ENCODE measurements at places on chromosomes 11 and 22.

DNA sequence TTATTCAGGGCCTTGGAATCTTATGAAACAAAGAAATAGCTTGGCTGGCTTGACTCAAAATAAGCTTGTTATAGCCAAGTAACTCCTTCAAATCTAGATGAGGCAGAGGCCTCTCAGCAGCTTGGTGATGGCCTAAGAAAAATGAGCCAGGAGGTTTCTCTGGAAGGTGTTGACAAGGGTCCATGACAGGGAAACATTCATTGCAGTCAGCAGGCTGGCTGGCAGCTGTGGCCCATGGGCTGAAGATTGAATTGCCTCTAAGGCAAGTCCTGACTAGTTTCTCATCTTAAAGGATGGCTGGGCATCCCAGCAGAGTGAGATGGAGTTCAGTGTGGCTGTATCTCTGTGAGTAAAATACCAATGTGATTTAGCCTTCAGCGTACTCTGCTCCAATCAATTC, 441.0 kb downstream of the NELL1 start:
- no peak for DNase-seq

DNA sequence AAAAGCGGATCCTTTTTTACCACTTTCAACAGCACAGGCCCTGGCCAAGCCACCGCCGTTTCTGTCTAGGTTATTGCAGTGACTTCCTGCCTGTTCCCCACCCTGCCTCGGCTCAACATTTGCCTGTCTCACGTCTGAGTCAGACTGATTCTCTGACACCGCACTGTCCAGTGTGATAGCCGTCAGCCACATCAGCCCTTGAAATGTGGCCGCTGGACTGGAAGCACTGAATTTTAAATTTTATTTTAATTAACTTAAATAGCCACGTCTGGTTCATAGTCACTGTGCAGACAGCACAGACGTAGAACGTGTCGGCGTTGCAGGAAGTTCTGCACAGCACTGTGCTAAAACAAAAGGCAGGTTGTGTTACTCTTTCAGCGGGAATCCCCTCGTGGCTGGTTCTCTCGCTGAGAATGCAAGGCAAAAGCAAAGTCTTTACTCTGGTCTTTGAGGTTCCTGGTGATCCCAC, 56.3 kb upstream of the ADSL start:
- no peak for DNase-seq

- no peak for DNase-seq
These were observed 17.0 kb upstream of the FXYD2 start for GRCh38 chr11:117841551-117842031.

GRCh38 chr11:9509041-9509440, 48.2 kb downstream of the ZNF143 start:
- DNase-seq = no peak

DNA sequence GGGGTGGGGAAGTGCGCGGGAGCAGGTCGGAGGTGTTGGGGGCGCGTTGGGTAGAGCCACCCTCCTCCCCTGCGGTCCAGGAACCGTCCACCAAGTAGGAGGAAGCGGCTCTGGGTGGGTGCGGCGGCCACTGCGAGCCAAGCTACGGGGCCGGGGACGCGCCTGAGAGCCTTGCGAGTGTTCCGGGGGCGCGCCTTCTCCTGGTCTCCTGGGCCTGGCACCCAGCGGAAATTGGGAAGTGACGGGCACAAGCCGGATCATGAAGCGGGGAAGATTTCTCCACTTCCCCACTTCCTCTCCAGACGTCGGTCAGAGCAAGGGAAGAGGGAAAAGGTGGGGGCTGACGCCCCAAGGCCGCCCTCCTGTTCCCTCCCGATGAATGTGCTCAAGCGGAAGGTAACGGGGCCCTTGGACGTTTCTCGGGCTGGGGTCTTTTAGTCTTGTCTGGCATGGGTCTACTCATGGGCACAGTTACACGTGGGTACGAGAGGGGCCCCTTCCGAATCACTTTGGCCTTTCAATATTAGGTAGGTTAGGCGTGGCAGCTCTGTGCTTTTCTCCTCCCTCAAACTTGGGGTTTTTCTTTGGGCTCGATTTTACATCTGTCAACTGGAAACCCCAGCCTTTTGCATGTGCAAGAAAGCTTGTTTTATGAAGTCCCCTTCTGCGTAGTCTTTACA, 865 bp downstream of the RBM14 start:
- DNase-seq = no peak

DNA sequence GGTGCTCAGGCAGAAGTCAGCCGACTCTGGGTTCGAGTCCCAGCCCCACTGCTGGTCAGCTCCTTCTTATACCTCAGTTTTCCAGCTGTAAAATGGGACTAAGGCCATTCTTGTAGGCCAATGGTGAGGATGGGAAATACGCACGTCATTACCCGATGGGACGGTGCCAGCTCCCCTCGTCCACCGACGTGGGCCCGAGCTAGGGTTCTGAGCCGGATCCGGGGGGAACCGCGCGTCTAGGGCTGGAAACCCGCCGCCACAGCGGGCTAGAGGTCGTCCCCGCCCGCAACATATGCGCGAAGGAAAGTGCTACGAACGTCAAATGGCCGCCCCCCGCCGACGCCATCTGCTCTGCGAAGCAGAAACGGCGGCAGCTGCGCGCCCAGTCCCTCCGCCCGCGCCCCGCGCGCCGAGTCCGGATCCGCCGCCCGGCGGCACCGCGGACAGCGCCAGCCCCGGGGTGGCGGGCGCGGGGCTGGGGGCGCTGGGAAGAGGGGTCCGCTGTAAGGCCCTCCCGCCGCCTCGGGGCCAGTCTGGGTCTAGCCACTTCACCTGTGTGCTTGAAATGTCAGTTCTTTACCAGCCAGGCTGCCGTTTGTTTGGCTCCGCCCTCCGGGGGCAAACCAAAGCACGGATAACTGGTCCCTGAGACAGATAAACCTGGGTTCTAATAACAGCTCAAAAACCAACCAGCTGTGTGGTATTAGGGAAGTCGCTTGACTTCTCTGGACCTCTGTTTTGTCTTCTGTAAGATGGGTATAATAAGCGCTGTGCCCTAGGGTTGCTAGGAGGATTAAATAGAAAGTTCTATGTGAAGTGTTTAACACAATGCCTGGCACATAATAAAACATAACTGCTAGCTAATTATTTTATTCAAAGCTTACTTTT, 103.5 kb upstream of the RCN1 start:
- DNase-seq = no peak

DNA sequence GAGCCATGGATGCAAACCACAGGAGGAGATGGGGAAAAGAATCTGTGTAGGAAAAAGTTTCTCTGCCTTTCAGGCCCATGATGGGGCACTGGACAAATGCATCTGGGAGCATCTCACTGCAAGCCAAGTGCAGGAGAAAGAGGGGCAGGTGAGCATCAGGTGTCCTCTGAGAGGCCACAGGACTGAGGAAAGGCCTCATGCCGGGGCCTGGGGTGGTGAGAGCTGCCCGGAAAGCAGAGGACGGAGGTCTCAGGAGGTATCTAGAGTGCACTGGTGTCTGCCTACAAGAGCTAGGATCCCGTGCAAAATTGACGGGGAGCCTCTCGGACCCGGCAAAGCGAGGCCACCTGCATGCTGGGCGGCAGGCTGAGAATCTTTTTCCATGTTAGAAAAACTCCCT, 73.9 kb downstream of the CTTN start:
- no peak for DNase-seq

DNA sequence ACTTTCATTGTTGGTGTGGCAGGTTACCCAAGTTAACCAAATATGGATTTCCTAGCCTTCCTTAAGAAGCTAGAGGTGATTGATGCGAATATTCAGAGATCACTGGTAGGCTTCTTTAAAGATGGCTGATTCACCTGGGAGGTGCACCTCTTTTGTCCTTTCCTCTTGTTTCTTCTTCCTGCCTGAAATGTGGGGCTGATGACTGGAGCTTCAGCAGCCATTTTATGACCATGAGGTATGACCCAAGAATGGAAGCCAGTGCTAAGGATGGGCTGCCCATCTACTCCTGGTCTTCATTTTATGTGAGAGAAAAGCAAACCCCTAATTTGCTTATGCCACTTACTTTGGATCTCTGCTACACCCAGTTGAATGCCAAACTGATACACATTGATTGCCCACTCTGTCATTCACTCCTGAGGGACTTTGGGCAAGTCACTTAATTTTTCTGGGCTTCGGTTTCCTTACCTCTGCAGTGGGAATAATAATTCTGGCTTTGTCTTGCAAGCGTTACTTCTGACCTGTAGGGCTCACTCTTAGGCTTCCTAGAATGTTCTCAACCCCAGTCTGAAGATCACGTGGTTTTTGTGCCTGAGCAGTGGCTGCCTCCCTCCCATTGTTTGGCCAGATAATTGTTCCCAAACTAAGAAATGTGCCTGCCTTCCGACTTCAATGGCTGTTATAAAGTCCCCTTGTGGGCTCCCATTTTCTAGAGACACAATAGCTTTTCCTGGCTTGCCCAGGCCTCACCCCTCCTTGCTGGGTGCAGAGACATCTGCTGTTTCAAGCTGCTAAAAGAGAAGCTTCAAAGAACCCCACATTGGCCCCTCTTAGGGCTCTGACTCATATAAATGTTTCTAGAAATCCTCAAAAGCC, 243.1 kb downstream of the ST3GAL4 start:
- DNase-seq = no peak

All from hematopoietic multipotent progenitor cell treated with erythropoietin and hydrocortisone succinate and interleukin-3 and kit ligand, for 15 days (in vitro differentiated cells).